Fibroblast of lung (primary cell): ENCODE measurements at places on chromosomes 5 and 9. TPM values are rescaled to one million over a fixed set of nuclear protein-coding genes. Genes with fewer than 3 reads are reported as not detected.

PRELID1 gene
- 56.8 and 64.2 TPM in 2 replicates for total RNA-seq

GPX3 gene
- 126 and 182 TPM in 2 replicates for total RNA-seq

TAS2R1 gene
- total RNA-seq: not detected in 2 replicates

CNOT6 gene
- total RNA-seq: 11.3 and 12.7 TPM in 2 replicates

CDHR2 gene
- total RNA-seq: under 0.01 TPM in 1 of 2 replicates, not detected in the other

IL4 gene
- not detected in 2 replicates for total RNA-seq
